Stomach (tissue), 19 donors: ENCODE measurements at places on chromosomes 13 and 19.

DNA sequence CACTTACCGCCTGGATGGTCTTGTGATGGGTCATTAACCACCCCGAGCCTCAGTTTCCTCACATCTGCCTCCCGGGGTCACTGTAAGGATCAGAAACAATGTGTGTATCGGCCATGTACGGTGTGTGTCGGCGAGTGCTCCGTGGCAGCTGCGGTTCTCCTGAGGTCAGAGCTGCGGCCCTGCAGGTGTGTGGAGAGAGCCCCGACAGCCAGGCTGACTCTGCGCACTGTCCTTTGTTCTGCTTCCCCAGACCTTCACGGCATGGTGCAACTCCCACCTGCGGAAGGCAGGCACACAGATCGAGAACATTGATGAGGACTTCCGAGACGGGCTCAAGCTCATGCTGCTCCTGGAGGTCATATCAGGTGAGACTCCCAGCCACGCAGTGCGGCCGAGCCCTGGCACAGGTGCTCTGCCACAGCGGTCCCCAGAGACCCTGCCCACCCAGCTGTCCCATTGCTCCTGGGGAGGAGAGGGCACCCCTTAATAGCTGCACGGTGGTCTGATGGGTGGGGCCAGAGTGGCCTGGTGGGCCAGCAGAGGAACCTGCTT lies 43.8 kb downstream of the CAPN12 start:
- DNase-seq: no peak

DNA sequence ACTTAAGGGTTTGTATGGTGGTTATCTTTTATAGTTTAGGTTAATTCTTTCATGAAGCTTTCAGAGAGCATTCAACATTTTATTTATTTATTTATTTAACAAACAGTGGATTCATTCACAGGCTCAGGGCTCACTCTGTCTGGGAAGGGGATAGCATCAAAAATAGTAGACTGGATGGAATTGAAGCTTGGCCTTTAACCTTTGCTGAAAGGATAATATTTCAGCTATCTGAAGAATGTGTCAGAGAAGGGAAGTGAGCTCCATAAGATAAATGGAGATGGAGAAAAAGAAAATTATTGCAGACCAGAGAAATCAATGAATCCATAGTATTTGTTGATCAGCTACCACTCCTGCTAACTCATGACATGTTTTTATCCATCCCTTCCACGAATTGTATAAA lies 305.6 kb downstream of the COG6 start:
- DNase-seq: no peak

- no peak for DNase-seq
Measured at GRCh38 chr13:113354831-113355610, 8.9 kb downstream of the GRTP1 start.

- no peak for DNase-seq
Measured at GRCh38 chr13:102877303-102877702, 31.5 kb downstream of the ERCC5 start.

GRCh38 chr19:36086326-36086725 lies 24.6 kb upstream of the OVOL3 start:
- DNase-seq: no peak

DNA sequence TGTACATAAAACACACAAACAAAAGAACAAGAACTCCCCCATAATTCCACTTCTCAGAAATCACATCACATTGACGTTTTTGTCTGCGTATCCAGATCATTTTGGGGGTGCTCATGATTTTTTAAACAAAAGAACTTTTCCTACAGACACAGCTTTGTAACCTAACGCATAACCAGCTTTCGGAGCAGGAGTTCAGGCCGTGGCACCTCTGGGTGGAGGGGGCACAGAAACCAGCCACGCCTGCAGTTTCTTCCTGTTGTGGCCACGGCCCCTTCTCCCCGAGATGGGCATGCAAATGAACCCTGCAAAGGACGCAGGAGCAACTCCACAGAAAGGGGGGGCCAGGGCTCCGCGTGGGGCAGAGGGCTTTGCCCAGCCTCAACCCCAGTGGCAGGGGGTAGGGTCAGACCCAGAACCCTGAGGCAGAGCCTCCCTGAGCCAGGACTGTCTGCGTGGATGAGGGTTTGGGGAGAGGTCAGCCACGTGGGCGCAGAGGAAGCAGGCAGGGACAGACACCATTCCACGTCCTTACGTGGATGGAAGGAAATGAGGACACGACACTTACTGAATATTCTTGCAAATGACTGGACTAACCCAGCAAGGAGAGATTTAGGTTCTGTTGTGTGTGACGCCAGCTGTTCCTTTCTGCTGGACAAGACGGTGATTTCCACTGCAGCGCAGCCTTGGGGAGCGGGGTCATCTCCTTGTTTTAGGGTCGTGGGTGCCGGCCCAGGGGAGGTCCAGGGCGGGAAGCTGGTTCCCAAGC lies 64.4 kb downstream of the RASA3 start:
- DNase-seq: no peak

GRCh38 chr13:23987331-23987894 lies 90.1 kb upstream of the C1QTNF9B start:
- no peak for DNase-seq

GRCh38 chr19:39974377-39975155 lies 3.6 kb downstream of the PSMC4 start:
- DNase-seq: no peak

DNA sequence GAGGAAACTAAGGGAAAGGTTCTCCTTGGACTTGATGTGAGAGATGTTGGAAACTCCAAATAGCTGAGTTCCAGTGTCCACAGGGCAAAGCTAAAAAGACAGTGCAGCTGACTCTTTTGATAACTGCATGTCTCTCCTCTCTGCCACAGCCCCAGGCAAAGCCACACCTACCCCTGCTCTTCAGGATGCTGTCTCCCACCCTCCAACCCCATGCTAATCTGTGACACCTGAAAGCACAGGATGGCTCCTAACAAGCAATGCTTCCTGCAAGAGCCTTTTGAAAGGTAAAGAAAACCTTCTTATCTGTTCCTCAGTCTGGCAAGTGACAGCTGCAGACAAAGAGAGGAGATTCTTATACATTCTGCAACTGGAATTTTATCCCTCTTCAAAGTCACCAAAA lies 14.5 kb downstream of the SLC46A3 start:
- DNase-seq: no peak

DNA sequence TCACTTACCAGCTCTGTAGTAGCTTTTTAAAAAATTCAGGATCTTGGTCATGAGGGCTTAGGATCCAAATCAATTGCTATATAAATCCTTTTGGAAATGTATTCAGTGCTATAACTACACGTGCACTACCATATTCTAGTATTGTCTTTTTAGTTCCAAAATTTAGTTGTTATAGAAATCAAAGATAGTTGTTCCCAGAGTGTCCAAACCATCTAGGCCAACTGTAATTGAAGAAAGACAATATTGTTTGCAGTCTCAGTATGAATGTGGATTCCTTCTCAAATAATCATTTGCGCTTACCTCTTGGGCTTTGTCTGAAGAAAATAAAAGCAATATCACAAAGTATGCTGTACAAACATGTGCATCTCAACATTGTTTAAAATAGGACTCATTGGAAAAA lies 184.1 kb upstream of the EDNRB start:
- DNase-seq: no peak

- DNase-seq: peak; percentile 57
Measured at GRCh38 chr19:49890349-49891311, 6.1 kb downstream of the IL4I1 start.

DNA sequence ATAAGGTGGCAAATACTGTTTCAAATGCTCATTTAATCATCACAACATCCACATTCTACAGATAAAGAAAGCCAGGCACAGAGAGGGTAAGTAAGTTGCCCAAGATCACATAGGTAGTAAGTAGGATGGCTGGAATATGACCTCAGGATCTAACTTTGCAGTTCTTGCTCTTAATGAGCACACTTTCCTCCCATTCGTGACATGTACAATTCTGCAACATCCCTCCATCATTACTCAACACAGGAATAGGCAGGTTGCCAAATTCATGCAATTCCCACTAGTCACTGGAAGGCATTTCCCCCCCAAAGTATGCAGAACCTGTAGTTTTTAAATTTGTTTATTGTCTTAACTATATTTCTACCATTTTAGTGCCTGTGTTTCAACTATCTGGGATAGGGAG lies 109.2 kb downstream of the OLFM4 start:
- DNase-seq: peak; percentile 46

- DNase-seq: peak; percentile 35
Measured at GRCh38 chr13:26010487-26011207, 41.2 kb downstream of the SHISA2 start.

DNA sequence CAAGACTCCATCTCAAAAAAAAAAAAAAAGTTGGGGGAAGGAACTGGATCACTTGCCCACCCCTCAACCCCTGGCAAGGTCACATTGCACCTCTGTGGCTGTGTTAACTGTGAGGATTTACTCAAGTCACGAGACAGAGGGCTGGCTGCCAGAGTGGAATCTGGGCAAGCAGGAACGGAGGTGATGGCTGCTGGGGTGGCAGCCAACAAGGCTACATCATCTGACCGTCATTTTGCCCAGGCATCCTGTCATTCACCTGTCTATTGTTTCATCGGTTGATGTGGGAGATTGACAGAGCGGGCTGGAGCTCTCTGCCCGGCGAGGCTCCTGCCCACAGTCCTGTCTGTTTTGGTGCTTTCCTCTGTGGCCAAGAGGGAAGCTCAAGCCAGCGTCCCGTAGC lies 75.7 kb downstream of the DPF1 start:
- DNase-seq: no peak

GRCh38 chr19:1373534-1374249 lies 10.0 kb upstream of the NDUFS7 start:
- DNase-seq: peak; percentile 68

DNA sequence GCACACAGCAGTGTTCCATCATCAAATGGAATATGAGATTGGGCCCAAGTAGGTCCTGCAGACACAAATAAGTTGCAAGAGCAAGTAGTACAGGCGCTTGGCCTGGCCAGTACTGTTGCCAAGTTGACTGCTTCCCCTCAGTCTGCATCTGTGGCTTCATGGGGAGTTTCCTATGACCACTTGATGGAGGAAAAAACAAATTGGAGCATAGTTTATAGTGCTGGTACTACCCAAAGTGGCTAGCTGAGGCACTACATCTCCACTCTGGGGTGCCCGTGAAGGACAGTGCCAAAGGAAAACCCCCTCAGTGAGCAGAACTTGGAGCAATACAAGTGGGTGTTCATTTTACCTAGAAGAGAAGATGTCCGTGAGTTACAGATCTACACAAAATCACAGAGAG lies 10.6 kb upstream of the ALOX5AP start:
- DNase-seq: no peak

DNA sequence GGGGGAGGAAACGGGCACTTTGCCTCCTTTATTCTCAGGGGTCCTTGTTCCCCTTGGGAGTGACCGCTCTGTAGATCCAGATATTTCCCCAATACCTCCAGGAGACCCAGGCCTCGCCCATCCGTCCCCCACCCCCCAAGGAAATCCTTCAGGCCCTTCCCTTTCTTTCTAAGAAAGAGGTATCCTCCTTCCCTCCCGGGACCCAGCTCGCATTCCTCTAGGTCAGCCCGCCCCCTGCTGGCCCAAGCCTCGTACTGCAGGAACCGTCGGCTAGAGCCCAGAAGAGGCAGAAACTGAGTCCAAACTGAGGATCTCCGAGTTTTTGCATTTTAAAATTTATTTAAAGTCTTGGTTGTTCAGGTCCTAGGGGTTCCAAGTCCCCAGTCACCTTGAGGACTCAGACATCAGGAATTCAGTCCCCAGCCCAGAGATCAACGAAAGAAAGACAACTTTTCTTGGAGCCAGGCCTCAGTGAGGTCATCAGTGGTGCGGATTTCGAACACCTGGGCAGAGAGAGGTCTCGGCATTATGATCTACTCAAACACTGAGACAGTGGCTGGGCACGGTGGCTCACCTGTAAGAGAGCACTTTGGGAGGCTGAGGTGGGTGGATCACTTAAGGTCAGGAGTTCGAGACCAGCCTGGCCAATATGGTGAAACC lies 7.5 kb upstream of the LRFN1 start:
- peak; percentile 92 for DNase-seq

DNA sequence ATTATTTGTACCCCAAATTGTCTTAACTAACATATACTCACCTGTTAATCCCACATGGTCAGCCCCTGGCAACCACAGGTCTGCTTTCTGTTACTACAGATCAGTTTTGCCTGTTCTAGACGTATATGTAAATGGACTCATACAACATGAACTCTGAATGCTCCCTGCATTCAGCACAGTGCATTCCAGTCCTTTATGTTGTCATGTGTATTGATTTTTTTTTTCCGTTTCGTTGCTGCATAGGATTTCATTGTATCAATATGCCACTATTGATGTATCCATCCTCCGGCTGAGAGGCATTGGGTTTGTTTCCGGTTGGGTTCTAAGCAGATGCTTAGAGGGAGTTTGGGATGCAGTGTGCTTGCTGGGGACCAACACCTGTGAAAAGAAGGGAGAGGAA lies 36.1 kb upstream of the TNFRSF19 start:
- DNase-seq: no peak

DNA sequence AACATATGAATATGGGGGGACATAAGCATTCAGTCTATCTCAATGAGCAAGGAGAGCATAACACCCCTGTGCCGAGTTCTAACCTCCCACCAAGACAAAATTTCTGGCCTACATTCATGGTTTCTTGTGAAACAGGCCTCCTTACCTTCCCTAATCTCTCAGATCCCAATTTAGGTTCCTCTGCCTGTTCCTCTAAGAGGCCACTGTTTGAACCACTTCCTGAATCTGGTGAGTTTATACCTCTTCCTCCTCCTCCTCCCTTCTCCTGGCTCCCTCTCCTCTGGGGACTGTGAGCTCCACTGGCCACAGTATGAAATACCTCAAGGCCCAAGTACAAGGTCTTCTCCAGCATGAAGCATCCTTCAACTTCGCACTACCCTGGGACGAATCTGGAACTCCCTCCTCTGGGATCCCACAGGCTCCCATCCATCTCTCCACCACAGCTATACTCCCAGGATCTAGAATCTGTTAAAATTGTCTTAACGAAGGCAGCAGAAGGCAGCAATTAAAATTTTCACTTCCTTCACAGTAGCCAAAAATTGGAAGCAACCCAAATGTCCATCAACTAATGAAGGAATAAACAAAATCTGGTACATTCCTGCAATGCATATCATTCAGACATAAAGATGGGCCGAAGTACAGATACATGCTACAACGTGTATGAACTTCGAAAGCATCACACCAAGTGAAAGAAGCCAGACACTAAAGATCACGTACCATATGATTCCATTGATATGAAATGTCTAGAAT lies 7.8 kb upstream of the SIGLECL1 start:
- DNase-seq: no peak

DNA sequence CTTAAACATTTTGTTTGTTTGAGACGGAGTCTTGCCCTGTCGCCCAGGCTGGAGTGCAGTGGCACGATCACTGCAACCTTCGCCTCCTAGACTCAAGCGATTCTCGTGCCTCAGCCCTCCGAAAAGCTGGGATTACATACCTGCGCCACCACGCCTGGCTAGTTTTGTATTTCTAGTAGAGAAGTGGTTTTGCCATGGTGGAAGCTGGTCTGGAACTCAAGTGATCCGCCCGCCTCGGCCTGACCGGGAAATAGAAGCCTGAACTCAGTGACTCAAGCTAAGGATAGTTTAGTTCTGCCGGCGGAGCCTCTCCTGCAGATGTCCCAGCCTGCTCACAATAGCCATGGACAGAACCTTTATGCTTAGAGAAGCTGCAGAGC lies 53.0 kb upstream of the ZNF254 start:
- DNase-seq: peak; percentile 76

DNA sequence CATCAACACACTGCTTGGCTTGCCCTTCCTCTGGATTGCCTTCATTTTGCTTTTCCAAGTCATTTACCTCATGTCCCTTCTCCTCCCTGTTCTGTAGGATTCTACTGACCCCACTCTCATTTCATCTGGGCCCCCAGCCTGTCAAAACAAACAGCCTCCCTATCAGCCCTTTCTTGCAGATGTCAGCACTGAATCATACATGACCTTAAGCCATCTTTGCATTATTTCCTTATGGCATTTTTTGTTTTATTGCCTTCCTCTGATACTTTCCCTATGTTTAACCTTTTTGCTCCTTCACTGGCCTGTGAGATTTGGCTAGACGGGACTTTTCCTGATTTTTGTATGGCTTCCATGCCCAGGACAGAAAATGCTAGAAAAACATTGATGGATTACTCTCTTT lies 8.7 kb downstream of the LRCH1 start:
- no peak for DNase-seq
